ENCODE measurements at places on chromosomes 1 and 21. TPM values are rescaled to one million over a fixed set of nuclear protein-coding genes. Genes with fewer than 3 reads are reported as not detected.

The DMBX1 gene
- total RNA-seq, result 0.61 TPM

The TIAM1 gene
- total RNA-seq, result 0.88 TPM

The TOR1AIP2 gene
- 19.0 TPM for total RNA-seq

The NUAK2 gene
- total RNA-seq, result 28.4 TPM

The ELAVL4 gene
- total RNA-seq, result not detected

All from A549 treated with Hydrocortisone at 1 μM for 4 hours (cell line).